ENCODE measurements at places on chromosomes 13 and 19. TPM values are rescaled to one million over a fixed set of nuclear protein-coding genes. Genes with fewer than 3 reads are reported as not detected.

The FPR1 gene
- polyA plus RNA-seq: 0.55 TPM

The PBX4 gene
- 0.08 TPM for polyA plus RNA-seq

The TPTE2 gene
- not detected for polyA plus RNA-seq

The ACER1 gene
- polyA plus RNA-seq: not detected

The MYO1F gene
- polyA plus RNA-seq: 1.0 TPM

The MEIS3 gene
- 2.4 TPM for polyA plus RNA-seq

The PIN1 gene
- polyA plus RNA-seq: 63.9 TPM

Measured in psoas muscle (tissue), 8 donors.